Spinal cord (tissue), 10 donors: ENCODE measurements at places on chromosomes 13 and 19.

GRCh38 chr19:7927605-7928333 lies 1.8 kb upstream of the CTXN1 start:
- no peaks in the 10 kb centered on the region for H3K27me3 ChIP-seq
- no peak overlapping the region for H3K4me3 ChIP-seq
- H3K27ac ChIP-seq = peak overlapping the region; percentile 54
- peaks cover 61% of the 10 kb centered on the region for H3K4me1 ChIP-seq

- no peak overlapping the region for H3K27ac ChIP-seq
- H3K36me3 ChIP-seq = no peaks in the 10 kb centered on the region
- no peak for DNase-seq
- no peaks in the 10 kb centered on the region for H3K4me1 ChIP-seq
- H3K27me3 ChIP-seq = no peaks in the 10 kb centered on the region
- H3K4me3 ChIP-seq = no peak overlapping the region
These were observed 416.5 kb downstream of the EFNB2 start for GRCh38 chr13:106118996-106119395.

- no peaks in the 10 kb centered on the region for H3K4me1 ChIP-seq
- H3K36me3 ChIP-seq = no peaks in the 10 kb centered on the region
- no peak overlapping the region for H3K27ac ChIP-seq
- H3K4me3 ChIP-seq = no peak overlapping the region
These were observed 128.7 kb downstream of the TUBA3C start for GRCh38 chr13:19052931-19053330.

GRCh38 chr13:71751073-71751472 lies 115.9 kb downstream of the DACH1 start:
- H3K4me3 ChIP-seq = no peak overlapping the region
- H3K27me3 ChIP-seq = no peaks in the 10 kb centered on the region
- no peaks in the 10 kb centered on the region for H3K4me1 ChIP-seq

- no peaks in the 10 kb centered on the region for H3K27me3 ChIP-seq
- peaks cover 38% of the 10 kb centered on the region for H3K36me3 ChIP-seq
- H3K27ac ChIP-seq = no peak overlapping the region
- no peak for DNase-seq
These were observed 55.8 kb downstream of the PEPD start for GRCh38 chr19:33465834-33466233.

DNA sequence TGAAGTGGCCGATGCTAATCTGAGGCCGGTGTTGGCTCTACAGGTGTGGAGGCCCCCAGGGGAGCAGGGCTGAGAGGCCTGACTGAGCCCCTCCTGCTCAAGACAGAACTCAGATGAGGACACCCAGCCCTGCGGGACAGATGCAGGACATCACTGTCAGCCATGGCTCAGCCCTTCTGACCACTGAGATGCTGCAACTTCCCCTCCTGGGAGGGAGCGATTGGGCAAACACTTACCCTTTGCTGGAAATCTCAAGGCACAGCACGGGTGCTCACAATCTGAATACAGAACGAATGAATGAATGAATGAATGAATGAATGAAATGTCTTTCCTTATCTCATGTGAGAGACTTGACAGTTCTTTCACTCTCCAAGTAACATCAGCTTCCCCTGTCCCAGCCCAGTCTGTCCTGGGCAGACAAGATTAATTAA lies 3.5 kb upstream of the SIGLEC7 start:
- H3K27me3 ChIP-seq = no peaks in the 10 kb centered on the region
- H3K4me3 ChIP-seq = no peak overlapping the region
- H3K27ac ChIP-seq = no peak overlapping the region
- peaks cover 10% of the 10 kb centered on the region for H3K4me1 ChIP-seq

DNA sequence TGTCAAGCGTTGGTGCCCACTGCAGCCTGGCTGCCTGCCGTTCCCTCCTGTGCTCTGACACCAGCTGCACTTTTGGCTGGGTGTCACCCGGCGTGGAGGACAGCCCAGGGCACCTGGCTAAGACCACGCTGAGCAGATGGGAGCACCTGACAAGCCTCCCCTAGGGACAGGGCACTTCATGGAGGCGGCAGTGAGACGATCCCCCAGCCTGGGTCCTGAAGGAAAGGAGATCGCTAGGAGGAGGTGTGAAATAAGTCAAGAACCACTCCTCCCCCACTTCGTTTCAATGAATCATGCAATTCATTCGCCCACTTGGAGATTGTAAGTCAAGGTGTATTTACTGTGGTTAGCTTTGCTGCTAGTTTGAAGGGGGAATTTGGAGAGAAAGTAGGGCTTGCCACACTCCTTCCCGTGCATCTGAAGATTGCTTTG lies 38.8 kb downstream of the VSTM2B start:
- DNase-seq = no peak
- no peak overlapping the region for H3K27ac ChIP-seq
- H3K4me3 ChIP-seq = no peak overlapping the region
- H3K27me3 ChIP-seq = no peaks in the 10 kb centered on the region
- H3K36me3 ChIP-seq = peaks cover 18% of the 10 kb centered on the region

- no peak for DNase-seq
- H3K27ac ChIP-seq = no peak overlapping the region
- H3K4me1 ChIP-seq = peaks cover 11% of the 10 kb centered on the region
- peaks cover 32% of the 10 kb centered on the region for H3K36me3 ChIP-seq
- no peak overlapping the region for H3K4me3 ChIP-seq
These were observed 36.4 kb downstream of the RCBTB2 start for GRCh38 chr13:48496271-48497161.

GRCh38 chr19:17205237-17206140 lies 9.7 kb upstream of the USE1 start:
- no peaks in the 10 kb centered on the region for H3K27me3 ChIP-seq
- DNase-seq = peak; percentile 45
- no peaks in the 10 kb centered on the region for H3K4me1 ChIP-seq
- H3K27ac ChIP-seq = no peak overlapping the region

- H3K27ac ChIP-seq = no peak overlapping the region
- DNase-seq = no peak
These were observed 6.1 kb downstream of the RDH13 start for GRCh38 chr19:55056827-55057226.

GRCh38 chr13:43041369-43041921 lies 18.1 kb downstream of the DNAJC15 start:
- H3K4me1 ChIP-seq = peaks cover 6% of the 10 kb centered on the region
- no peak overlapping the region for H3K27ac ChIP-seq
- H3K36me3 ChIP-seq = peaks cover 6% of the 10 kb centered on the region
- no peak overlapping the region for H3K4me3 ChIP-seq

DNA sequence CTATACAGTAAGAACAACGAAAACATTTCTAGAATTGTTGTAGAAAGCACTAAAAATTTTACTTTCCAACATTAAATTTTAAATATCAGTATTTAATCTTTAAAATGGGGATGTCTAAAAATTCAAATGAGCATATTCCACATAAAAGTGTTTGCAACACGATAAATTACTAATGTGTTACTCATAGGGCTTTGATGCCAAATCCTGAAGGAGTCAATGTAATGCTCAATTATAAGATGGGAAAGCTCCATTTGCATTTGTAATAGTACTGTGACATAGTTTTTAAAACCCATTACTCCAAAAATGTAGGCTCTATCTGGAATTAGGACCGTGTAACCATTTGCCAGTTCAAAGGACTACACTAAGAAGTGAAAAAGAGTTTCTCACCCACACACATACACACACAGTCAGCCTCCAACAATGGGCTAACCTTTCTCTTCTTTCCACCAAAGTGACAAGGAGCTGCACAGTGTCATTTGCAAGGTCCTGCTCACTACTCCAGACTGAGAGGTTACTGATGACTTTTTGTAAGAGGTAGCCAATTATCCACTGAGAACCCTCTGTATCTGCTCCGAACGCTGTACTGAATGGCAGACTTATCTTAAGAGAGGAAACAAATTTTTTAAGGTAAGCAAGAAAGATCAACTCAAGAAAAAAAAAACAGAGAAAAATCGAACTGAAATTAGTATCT lies 26.1 kb upstream of the EEF1AKMT1 start:
- peaks cover 4% of the 10 kb centered on the region for H3K36me3 ChIP-seq
- no peak overlapping the region for H3K27ac ChIP-seq
- H3K27me3 ChIP-seq = no peaks in the 10 kb centered on the region
- no peaks in the 10 kb centered on the region for H3K4me1 ChIP-seq

DNA sequence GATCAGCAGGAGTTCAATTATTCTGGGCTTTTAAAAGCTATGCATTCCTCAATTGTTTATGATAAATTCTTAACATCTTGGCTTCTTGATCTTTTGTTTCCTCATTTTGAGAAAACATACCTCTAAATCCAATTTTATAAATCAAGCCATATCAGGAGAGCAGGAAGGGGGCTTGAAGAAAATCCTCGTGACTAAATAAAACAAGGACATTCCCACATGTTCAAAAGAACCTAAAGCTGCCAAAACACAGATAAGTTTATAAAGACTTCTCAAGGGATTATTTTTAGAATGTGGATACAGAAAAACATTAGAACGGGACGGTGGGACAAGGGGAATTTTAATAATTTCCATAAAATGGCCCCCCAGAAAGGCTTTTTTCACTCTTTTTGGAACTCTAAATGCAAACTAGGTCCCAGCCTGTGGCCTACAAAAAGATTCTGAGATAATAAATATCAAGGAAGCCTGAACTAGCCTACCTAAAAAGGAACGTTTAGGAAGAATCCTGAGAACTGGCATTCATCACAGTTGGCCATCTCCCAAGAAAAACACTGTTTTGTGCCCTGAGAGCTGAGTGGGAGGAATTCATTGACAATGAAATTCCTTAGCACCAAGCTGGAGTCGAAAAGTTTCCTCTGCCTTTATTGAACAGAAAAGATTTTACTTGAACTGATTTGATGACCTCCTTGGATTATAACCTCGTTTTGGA lies 30.1 kb downstream of the ZAR1L start:
- H3K4me3 ChIP-seq = no peak overlapping the region
- peak; percentile 51 for DNase-seq
- H3K36me3 ChIP-seq = peaks cover 10% of the 10 kb centered on the region
- H3K27ac ChIP-seq = peak overlapping the region; percentile 67
- no peaks in the 10 kb centered on the region for H3K4me1 ChIP-seq

DNA sequence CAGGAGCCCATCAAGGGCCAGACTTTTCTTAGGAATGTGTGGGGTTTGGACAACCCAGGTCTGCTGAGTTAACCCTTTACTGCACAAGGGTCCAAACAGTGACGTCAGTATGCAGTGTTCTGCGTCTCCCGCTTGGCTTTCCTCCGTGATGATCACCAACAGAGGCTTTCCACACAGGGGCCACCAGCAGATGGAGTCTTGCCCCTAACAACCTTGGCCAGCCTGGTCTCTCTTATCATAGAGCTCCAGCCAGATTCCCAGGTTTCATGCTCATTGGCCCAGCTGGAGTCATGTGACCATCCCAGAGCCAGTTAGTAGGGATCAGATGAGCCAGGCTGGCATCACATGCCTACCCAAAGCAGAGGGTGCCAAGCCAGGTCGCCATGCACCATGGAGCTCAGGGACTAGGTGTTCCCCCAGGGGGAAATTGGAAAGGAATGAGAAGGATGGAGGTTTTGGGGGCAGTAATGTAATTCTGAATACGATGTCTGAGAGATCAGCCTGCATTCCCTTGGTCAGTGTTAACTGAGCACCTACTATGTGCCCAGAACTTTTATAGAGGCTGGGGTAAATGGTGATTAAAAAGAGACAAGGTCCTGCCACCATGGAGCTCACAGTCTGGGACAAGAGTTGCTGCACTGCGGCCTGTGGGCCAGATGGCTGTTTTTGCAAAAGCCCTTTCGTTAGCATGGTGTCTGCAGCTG lies 61.2 kb downstream of the MYH14 start:
- no peak overlapping the region for H3K4me3 ChIP-seq
- no peak overlapping the region for H3K27ac ChIP-seq
- H3K27me3 ChIP-seq = no peaks in the 10 kb centered on the region
- DNase-seq = no peak

DNA sequence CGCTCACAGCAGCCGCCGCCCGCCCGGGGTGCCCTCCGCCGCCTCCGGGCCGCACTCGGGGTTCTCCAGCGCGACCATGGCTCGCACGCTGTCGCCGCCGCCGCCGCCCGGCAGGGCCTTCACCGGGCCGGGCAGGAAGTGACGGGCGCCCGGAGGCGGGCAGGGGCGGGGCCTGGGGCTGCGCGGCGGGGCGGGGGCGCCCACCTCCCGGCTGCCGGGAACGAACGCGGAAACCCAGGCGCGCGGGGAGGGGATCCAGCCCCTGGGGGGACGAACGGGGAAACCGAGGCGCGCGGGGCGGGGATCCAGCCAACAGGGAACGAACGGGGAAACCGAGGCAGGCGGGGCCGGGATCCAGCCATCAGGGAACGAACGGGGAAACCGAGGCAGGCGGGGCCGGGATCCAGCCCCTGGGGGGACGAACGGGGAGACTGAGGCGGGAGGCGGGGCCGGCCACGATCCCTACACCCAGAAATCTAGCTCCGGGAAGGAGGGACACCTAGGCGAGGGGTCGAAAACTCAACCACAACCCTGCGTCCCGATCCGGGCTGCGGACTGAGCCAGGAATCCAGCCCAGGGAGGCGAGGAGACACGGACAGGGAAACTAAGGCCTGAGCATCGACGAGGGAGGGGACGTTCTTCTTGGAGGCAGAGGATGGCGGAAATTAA lies at the start of gene R3HDM4:
Gene R3HDM4, minus strand, starts transcription at position 140 of the 669 bp plus-strand sequence. Its CDS starts 62 bp downstream, at position 78.
- peaks cover 14% of the 10 kb centered on the region for H3K36me3 ChIP-seq
- DNase-seq = no peak
- peaks cover 27% of the 10 kb centered on the region for H3K4me1 ChIP-seq
- peaks cover 15% of the 10 kb centered on the region for H3K27me3 ChIP-seq

- H3K36me3 ChIP-seq = no peaks in the 10 kb centered on the region
- no peak overlapping the region for H3K27ac ChIP-seq
- peaks cover 5% of the 10 kb centered on the region for H3K27me3 ChIP-seq
- no peak overlapping the region for H3K4me3 ChIP-seq
These were observed 5.9 kb upstream of the RUBCNL start for GRCh38 chr13:46392967-46393366.

DNA sequence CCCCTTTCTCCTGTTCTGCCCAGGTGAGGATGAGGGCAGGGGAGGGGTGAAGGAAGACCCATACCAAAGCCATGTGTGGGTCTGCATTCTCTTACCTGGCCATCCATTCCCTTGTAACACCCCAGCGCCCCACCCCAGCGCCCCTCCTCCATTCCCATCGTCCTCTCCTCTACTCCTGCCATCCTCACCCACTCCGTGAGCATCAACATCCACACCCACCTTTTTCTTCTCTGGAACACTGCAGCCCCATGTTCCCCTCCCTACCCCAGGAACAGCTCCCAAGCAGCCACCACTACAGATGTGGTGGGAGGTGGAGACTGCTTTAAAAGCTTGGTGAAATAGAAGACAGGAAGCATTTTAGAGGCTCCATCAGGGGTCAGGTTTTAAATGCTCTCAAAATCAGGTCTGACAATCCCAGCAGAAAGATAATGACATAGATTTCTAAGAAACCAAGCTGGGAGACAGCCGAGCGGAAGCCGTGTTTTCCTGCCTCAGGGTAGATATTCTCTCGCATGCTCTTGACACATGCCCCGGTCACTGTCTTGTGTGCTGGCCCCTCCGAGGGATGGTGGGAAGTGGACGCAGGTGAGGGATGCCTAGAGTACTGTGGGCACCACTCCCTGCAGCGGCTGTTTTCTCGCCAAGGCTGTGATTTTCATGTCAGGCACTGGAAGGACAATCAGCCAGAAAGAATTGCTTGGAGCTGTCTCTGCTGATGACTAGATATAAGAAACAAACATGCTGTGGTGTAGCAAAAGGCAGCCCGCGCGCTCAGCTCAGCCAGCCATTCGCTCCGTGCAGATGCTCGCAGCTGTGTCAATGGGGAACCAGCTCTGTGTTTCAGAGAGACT lies 9.8 kb downstream of the MEDAG start:
- H3K4me1 ChIP-seq = peaks cover 12% of the 10 kb centered on the region
- no peaks in the 10 kb centered on the region for H3K27me3 ChIP-seq
- no peak overlapping the region for H3K4me3 ChIP-seq

- H3K27ac ChIP-seq = peak overlapping the region; percentile 52
- peaks cover 79% of the 10 kb centered on the region for H3K36me3 ChIP-seq
- DNase-seq = no peak
These were observed 8.1 kb downstream of the PIK3R2 start for GRCh38 chr19:18160971-18161635.

GRCh38 chr13:27678306-27679040 lies 56.8 kb downstream of the POLR1D start:
- no peak overlapping the region for H3K4me3 ChIP-seq
- no peaks in the 10 kb centered on the region for H3K36me3 ChIP-seq
- H3K4me1 ChIP-seq = no peaks in the 10 kb centered on the region
- no peaks in the 10 kb centered on the region for H3K27me3 ChIP-seq
